ENCODE measurements at places on chromosomes 2 and 18.
A peak's percentile ranks its signal among the peaks of the same experiment; 100 is the strongest.

GRCh38 chr2:143420313-143420712 lies 291.1 kb downstream of the ARHGAP15 start:
- DNase-seq: no peak

GRCh38 chr2:9250091-9250490 lies 43.5 kb downstream of the ASAP2 start:
- no peak for DNase-seq

DNA sequence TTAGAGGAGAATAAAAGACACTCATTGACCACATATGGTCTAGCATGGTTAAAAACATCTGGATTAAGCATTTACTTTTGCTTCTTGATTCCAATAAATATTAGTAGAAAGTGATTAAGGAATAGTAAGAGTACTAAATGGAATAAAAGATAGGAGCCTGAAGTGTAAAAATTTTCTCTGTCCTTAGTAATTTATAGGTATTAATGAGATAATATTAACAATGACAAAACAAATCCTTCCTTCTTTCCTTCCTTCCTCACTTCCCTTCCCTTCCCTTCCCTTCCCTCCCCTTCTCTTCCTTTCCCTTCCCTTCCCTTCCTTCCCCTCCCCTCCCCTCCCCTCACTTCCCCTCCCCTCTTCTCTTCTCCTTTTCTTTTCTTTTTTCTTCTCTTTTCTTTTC lies 797.5 kb upstream of the NRXN1 start:
- no peak for DNase-seq

GRCh38 chr18:3451989-3452749 lies 2.2 kb downstream of the TGIF1 start:
- DNase-seq: peak; percentile 30

DNA sequence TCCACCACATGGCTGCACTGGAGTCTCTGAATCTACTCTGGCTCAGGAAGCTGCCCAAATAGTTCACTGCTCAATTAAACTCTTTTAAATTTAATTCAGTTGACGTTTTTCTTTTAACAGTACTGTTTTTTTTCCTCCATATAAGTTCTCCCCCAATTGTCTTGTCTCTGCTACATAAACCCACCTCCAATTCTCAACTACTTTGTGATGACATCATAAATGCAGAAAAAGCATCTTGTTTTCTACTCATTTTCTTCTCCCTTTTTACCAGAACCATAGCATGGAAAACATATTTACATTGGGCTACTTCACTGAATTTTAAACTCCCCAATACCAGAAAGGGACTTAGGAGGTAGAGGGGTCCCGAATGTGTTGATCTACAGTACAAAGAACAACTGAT lies 270.4 kb downstream of the GPD2 start:
- DNase-seq: no peak

- DNase-seq: no peak
Observed at GRCh38 chr2:130916438-130916705, 79.7 kb downstream of the ARHGEF4 start.
